ENCODE measurements at places on chromosomes 6 and 20.

DNA sequence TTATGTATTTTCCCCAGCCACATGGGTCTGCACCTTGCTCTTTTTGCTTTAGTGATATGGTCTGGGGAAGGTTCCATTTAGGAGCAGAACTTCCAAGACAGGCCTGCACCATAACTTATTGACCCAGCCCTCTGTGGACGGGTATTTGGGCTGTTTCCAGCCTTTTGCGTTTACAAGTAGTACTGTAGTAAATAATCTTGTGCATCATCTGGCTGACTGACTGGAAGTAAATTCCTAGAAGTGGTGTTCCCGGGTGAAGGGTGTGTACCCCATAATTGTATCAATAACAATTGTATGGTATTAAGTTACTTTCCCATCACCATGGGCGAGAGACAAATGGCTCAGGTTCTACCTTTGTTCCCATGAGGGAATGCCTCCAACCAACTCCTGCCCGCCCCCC is 31.6 kb downstream of the SPDEF start:
- DNase-seq, result no peak

GRCh38 chr6:19804205-19805128 is 32.7 kb upstream of the ID4 start:
- DNase-seq, result no peak

GRCh38 chr20:45229264-45230056 is 8.3 kb downstream of the SEMG2 start:
- DNase-seq, result no peak

GRCh38 chr6:17007749-17008148 is 94.1 kb upstream of the STMND1 start:
- no peak for DNase-seq

DNA sequence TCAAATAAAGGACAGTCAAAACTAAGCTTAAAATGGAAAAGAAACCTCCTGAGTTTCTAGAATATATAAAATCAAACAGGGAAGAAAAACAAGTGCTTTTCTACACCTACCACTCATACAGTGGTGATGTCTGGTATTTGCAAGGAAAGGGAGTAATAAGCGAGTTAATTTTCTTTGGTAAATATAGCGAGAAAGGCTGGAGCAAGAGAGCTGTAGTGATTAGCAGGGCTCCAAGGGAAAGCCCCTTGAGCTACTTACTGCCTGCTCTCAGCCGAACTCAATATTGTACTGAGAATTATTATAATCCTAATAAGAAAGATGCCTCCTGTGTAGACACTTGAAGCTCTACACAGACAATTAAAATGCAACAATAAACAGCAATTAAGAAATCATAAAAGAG is 296.3 kb downstream of the LAMA2 start:
- DNase-seq, result no peak

DNA sequence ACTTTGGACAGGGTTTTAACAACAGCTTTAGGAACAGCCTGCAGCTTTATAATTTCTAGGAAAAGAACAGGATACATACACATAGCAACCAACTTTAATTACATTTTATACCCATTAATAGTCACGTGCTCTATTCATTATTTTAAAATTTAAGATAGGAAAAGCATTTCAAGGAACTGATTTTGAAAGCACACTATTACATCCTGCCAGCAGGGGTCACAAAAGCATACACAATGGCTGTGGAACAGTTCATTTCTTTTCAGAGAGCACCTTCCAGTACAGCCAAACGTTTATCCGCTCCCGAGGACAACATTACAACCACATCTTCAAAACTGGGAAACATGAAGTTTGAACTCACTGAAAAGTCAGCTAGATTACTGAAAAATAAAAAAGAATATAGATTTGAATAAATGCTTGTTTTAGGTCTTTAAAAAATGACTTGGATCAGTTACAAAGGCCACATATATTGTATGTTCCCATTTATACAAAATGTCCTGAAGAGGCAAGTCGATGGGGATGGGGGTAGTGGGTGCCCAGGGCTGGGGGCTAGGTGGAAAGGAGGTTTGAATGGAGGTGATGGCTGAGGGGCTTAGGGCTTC is 104.6 kb upstream of the EXOC2 start:
- DNase-seq, result no peak

GRCh38 chr6:130035211-130035610 is 16.8 kb downstream of the L3MBTL3 start:
- no peak for DNase-seq
